SIG-M5 (cell line): ENCODE measurements at places on chromosomes 13 and 19.

- DNase-seq: no peak
These were observed 200.5 kb downstream of the ABCC4 start for GRCh38 chr13:95100525-95101433.

- no peak for DNase-seq
These were observed 20.7 kb upstream of the NWD1 start for GRCh38 chr19:16698914-16699313.

GRCh38 chr13:45350152-45350551 is 9.2 kb upstream of the TPT1 start:
- no peak for DNase-seq

- no peak for DNase-seq
These were observed 10.3 kb downstream of the PDE4A start for GRCh38 chr19:10430505-10431253.

DNA sequence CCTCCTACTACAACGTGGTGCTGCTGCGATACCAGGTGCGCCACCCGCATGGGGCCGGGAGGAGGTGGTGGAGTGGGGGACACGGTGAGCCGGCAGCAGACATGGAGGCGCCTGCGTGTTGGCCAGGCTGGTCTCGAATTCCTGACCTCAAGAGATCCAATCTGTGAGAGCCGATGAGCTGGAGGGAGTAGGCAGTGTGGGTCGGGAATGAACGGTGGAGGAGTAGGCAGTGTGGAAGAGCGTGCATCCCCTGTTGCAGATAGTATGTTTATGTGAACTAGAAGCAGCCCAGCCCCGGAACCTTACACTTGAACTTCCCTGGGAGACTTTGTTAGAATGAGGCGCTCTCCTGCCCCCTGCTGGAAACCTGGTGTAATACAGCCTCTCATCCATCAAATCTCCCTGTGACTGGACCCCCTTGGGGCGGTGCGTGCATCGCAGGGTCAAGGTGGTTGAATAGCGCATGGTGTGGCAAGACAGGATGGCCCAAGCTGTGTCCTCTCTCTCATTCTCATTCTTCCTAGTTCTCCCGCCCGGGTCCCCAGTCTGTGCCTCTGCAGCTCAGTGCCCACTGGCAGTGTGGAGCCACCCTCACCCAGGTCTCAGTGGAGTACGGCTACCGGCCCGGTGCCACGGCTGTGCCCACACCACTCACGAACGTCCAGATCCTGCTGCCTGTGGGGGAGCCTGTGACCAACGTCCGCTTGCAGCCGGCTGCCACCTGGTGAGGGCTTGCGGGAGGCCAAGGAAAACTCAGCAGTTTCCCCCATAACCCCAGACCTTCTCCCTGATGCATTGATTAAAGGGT is 10.5 kb upstream of the B3GNT3 start:
- DNase-seq: no peak

DNA sequence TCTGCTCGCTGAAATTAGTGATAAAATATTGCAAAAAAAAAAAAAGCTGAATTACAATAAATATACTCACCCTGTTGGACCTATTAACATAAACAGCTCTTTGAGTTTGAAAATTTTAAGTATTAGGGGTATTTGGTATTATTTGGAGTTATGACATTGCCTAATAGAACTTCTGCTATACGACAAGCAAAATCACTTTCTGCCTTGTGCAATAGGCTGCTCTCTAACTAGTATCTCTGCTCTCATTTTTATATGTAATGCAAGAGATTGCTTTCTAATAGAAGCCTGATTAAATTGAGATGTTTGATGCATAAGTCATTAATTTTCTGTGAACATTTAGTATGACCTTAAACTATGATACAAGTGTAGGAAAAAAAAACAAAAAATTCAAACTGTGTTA is 5.3 kb downstream of the RGS9BP start:
- DNase-seq: no peak

DNA sequence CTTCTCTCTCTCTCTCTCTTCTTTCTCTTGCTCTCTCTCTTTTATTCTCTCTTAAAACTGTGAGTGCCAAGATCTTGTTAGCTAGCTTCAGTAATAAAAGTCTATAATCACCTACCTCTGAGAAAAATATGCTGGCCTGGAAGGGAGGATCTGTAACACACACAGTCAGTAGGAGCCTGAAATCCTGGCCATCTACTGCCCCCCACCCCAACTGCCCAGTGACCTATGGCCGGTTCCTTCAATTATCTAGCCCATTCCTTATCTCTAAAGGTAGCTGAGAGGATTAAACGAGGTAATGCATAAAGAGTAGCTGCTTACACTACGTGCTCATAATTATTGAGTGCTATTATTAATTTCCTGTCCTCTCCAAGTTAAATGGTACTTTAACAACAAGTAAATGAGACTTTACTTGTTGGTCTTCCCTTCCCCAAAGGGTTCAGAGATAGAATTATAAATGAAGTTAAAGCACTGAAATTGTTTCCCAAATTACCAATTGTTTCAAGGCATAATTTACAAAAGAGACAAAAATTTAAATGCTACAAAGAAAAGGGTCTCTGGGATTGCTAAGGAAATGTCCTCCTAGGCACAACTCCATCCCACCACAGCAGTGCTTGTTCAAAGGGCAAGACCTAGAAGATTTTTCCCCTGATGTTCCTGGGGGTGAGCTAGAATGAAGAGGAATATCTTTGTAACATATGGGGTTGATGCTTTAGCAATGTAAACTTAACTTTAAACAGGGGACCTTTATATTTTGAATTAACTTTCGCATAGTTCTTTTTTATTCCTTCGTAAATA is 1.8 kb downstream of the LCP1 start:
- DNase-seq: no peak
